Naive thymus-derived CD4-positive, alpha-beta T cell (primary cell): ENCODE measurements at places on chromosomes 3 and 15. TPM values are rescaled to one million over a fixed set of nuclear protein-coding genes. Genes with fewer than 3 reads are reported as not detected.

Gene CCR3
- not detected for polyA plus RNA-seq

Gene GPR87
- not detected for polyA plus RNA-seq

Gene CA12
- polyA plus RNA-seq: not detected

Gene PLCH1
- not detected for polyA plus RNA-seq

Gene ASB14
- 0.66 TPM for polyA plus RNA-seq

Gene GOLGA6B
- not detected for polyA plus RNA-seq

Gene PBRM1
- polyA plus RNA-seq: 94.0 TPM

Gene ZNF502
- 5.0 TPM for polyA plus RNA-seq

Gene SLC22A14
- polyA plus RNA-seq: not detected

Gene COLQ
- polyA plus RNA-seq: 0.26 TPM

Gene PLOD2
- not detected for polyA plus RNA-seq

Gene TGM4
- not detected for polyA plus RNA-seq

Gene SPATA12
- polyA plus RNA-seq: not detected

Gene TARS3
- polyA plus RNA-seq: 17.0 TPM

Gene GPX1
- 157 TPM for polyA plus RNA-seq

Gene ZDHHC19
- not detected for polyA plus RNA-seq

Gene MFSD1
- 54.6 TPM for polyA plus RNA-seq

Gene LMOD3
- polyA plus RNA-seq: 0.05 TPM

Gene DPPA4
- polyA plus RNA-seq: 2.2 TPM

Gene SLC28A1
- polyA plus RNA-seq: not detected

Gene THBS1
- polyA plus RNA-seq: not detected

Gene ITPKA
- not detected for polyA plus RNA-seq

Gene FAM107A
- not detected for polyA plus RNA-seq

Gene ATP13A4
- 0.12 TPM for polyA plus RNA-seq

Gene NISCH
- 35.0 TPM for polyA plus RNA-seq

Gene LIPH
- polyA plus RNA-seq: not detected

Gene IMPG2
- polyA plus RNA-seq: 0.13 TPM

Gene KLF15
- polyA plus RNA-seq: not detected

Gene RYR3
- polyA plus RNA-seq: 0.57 TPM

Gene INAFM2
- polyA plus RNA-seq: 2.2 TPM

Gene LRRIQ4
- not detected for polyA plus RNA-seq

Gene CISH
- 150 TPM for polyA plus RNA-seq

Gene ADCY5
- not detected for polyA plus RNA-seq

Gene CPA3
- not detected for polyA plus RNA-seq

Gene KBTBD12
- polyA plus RNA-seq: not detected

Gene PARP15
- 3.2 TPM for polyA plus RNA-seq

Gene DNASE1L3
- not detected for polyA plus RNA-seq

Gene ALS2CL
- polyA plus RNA-seq: 12.6 TPM

Gene FOXB1
- 0.91 TPM for polyA plus RNA-seq

Gene LIPC
- polyA plus RNA-seq: 0.58 TPM

Gene PP2D1
- polyA plus RNA-seq: 0.29 TPM

Gene KCNMB2
- not detected for polyA plus RNA-seq

Gene CTSH
- polyA plus RNA-seq: 12.2 TPM

Gene MOBP
- not detected for polyA plus RNA-seq

Gene OR5K2
- not detected for polyA plus RNA-seq

Gene NME9
- 0.71 TPM for polyA plus RNA-seq

Gene RLBP1
- polyA plus RNA-seq: not detected

Gene SPPL2A
- 40.6 TPM for polyA plus RNA-seq

Gene SYNPR
- polyA plus RNA-seq: not detected

Gene NPAP1
- not detected for polyA plus RNA-seq

Gene CFAP44
- 0.29 TPM for polyA plus RNA-seq
